ENCODE measurements at places on chromosomes 13 and 19.

- no peak for DNase-seq
Measured at GRCh38 chr19:44803442-44804428, 5.2 kb upstream of the BCAM start.

GRCh38 chr13:26050568-26051230, 1.1 kb downstream of the SHISA2 start:
- peak; percentile 25 for DNase-seq

DNA sequence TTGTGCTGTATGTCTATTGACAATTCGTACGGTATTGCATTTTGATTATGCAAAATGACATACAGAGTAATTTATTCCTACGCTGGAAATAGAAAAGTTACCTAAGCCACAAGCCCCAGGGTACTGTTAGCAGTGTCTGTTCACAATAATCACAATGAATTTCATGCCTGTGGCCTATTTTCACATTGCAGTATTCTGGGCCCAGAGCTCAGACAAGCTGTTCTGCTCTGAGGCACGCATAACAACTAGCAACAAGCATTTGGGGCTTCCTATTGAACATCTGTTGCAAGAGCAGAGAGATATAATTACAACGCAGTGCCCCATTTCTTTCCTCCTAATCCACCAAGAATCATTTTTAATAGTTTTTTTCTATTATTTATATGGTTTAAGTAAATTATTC, 158.9 kb upstream of the SGCG start:
- no peak for DNase-seq

- no peak for DNase-seq
Measured at GRCh38 chr19:12794971-12795381, 3.7 kb downstream of the JUNB start.

GRCh38 chr13:99639126-99639525, 137.9 kb downstream of the TM9SF2 start:
- DNase-seq: no peak

- no peak for DNase-seq
Measured at GRCh38 chr13:100666124-100666523, 8.5 kb downstream of the TMTC4 start.

DNA sequence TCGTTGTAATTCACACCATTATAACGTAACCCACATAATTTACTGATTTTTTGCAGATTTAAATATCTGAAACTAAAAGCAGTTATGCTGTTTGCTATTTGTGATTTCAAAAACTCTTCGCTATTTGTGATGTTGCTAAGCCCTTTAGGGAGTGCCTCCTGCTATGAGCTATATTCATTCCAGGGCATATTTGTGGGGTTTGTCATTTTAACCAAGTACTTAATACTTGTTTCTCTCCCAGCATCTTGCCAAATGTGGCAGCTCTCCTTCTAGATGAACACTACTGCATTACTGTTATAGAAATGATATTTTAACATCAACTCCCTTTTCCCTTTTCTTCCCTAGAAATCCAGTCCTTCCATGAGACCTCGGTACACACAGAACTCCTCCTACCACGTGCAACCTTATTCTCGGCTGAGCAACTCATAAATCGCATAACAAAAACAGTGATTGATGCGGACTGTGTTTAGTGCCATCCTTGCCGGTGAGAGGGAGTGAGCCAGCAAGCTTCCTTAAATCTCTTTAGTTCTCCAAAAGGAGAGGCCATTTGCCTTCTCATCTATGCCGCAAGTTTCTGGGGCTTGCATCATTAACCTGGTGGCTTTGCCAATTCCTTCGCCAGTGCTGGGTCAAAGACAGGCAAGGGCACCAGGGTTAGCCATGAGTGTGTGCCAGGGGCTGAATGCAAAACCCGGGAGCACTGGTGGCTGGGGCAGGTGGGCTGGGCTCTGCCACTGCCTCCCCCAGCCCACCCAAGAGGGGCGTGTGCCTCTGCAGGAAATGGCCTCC, 33.4 kb downstream of the RFX2 start:
- no peak for DNase-seq

GRCh38 chr19:4624301-4624700, 15.0 kb upstream of the TNFAIP8L1 start:
- no peak for DNase-seq

- DNase-seq: no peak
Measured at GRCh38 chr19:47481460-47482052, 2.5 kb downstream of the KPTN start.

Measured in stimulated activated CD8-positive, alpha-beta memory T cell treated with anti-CD3 and anti-CD28 coated beads, Interleukin-4, amount 100 ng/mL, for 48 hours (primary cell).